ENCODE measurements at places on chromosomes 3 and 15.

DNA sequence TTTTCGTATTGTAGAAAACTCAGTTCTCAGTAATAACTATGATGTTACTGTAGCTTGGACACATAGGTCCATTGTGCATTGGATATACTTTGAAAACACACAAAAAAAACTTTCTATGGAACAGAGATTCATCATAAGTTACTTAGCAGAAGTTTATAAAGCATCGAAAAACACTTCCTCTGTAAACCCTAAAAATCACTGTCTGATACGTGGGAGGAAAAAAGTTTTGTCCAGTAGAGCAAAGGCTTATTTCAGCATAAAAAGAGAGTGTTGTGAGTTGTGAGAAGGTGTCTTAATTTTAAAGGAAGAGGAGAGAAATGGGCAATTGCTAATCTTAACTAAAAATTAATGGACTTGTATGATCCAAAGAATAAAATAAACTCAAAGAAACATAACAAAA lies 64.8 kb downstream of the OSTN start:
- no peak for DNase-seq

DNA sequence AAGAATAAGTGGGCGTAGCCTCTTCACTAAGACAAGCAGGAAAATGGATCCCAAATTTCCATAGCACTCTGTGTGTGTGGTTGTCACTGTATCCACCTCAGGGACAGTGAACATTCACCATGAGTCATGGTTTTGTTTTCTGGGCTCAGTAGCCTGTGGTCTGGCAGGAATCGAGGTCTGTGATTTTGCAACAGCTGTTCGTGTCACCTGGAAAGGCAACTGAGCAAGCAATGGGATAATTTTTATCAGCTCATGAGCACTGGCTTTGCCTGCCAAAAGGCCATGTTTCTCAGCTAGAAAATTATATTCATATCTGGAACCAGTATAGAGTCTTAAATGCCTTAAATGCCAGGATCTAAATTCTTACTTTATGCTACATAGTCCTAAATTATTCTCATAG lies 60.9 kb downstream of the STRIT1 start:
- no peak for DNase-seq

- DNase-seq = no peak
These were observed 69.3 kb downstream of the NTRK3 start for GRCh38 chr15:88187195-88187594.

- DNase-seq = no peak
These were observed 553 bp upstream of the TNNC1 start for GRCh38 chr3:52454250-52454937.

GRCh38 chr3:37243820-37244748 lies 69.7 kb upstream of the LRRFIP2 start:
- no peak for DNase-seq

DNA sequence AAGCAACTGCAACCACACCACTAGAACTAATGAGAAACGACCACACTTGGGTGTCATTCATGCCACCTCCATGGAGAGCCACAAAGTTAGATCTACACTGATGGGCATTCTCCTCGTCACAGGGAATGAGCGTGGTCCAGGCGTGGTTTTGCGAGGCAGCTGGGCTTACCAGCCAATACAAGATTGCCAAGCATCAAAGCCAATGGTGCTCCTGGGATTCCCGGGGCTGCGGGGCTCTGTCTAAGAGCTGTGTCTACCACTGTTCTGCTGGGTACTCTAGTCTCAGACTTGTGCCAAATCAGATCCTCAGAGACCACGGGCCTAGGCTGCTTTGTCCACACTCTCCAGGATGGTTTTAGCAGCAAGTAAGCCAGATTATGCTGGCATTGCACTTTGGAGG lies 43.8 kb downstream of the RAB6B start:
- no peak for DNase-seq

GRCh38 chr3:53218131-53218530 lies 37.7 kb downstream of the TKT start:
- DNase-seq = no peak

DNA sequence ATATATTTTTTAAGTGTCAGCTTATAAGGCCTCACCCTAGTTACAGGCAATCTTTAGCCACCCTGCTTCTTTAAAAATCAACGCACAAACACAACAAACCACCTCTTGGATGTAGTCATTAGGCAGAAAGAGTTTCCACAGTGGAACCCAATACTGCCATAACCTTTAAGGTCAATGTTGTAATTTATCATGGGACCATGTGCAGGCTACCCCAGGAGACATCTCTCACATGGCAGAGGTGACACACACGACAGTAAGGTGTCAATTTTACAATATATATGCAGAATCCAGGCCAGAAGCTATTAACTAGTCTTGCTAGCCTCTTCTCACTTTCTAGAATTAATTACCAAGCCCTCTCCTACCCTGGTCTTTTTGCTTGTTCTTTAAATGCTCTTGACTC lies 336.5 kb downstream of the MAGI1 start:
- DNase-seq = no peak

GRCh38 chr3:117118604-117119003 lies 409.0 kb downstream of the TUSC7 start:
- no peak for DNase-seq

GRCh38 chr3:125957674-125958510 lies 11.1 kb upstream of the ROPN1B start:
- no peak for DNase-seq

DNA sequence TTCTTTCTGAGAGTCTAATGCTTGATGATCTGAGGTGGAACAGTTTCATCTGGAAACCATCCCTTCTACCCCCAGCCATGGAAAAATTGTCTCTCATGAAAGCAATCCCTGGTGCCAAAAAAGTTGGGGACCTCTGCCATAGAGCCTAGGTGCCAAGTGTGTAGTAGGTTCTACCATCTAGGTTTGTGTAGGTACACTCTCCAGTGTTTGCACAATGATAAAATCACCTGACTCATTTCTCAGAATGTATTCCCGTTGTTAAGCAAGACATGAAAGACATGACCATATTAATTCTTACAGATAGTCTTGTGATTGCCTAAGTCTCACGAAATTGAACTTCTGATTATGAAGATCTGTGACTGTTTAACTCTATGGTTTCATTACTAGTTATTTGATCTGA lies 68.6 kb downstream of the KAT2B start:
- DNase-seq = no peak

- DNase-seq = no peak
These were observed 3.2 kb downstream of the NEIL1 start for GRCh38 chr15:75349851-75350588.

- no peak for DNase-seq
These were observed 13.6 kb upstream of the LACTB start for GRCh38 chr15:63107895-63108546.
